Central memory CD4-positive, alpha-beta T cell (primary cell): ENCODE measurements at places on chromosomes 12 and 14.

DNA sequence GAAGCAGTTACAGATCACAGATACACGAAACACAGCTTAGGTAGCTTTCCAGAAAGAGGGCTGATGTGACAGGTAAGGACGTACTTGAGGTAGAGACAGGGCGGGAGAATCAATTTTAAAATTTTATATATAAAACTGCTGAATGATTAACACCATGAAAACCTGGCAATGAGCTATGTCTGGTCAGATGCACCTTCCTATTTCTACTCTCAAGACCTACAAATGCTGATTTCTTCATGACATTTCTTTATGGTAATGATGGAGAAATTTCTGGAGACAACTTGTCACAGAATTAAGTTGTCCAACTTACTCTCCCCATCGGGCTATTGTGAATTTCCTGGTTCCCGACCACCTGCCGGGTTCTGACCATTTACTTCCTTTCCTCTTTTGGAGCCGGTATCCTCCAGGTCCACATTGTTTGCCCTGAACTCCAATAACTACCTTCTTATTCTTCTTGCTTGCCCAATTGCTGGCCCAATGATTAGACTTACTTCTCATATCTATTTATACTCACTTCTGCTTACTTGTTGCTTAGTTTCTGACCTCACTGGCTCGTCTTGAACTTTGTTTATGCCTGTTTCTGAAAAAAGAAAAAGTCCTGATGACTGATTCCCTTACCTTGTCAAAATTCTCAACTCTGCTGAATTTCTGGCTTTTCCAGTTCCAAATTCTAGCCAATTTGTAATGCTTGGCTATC is 12.8 kb upstream of the ATP2B1 start:
- DNase-seq, result no peak

DNA sequence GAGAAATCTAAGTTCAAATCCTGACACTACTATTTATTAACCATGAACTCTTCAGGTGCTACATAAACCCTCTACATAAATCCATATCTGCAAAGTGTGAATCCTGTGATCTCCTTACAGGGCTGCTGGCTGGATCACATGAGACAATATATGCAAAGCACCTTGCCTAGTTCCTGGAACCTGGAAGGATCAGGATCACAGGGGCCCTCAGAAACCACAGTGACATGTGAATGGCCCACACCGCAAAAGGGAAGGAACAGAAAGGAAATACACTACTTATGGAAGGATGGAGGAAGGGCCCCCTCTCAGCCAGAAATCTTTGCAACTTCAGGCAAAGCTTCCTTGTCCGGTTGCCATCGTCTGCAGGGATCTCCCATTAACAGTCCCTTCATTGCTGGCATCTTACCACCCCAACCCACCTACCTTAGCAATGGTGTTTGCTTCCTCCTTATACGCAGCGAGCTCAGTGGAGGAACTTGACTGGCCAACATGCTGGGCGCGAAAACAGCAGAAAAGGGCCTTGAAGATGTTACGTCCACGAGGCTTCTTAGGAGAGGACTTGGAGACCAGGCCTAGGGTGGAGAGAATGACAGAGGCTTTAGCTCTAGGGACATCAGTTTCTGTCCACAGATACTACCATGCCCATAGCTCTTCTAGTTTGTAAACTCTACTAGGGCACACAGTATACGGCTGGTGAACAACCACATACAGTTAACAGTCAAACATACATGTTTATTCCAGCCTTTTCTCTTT is 10.7 kb upstream of the AVIL start:
- DNase-seq, result no peak

DNA sequence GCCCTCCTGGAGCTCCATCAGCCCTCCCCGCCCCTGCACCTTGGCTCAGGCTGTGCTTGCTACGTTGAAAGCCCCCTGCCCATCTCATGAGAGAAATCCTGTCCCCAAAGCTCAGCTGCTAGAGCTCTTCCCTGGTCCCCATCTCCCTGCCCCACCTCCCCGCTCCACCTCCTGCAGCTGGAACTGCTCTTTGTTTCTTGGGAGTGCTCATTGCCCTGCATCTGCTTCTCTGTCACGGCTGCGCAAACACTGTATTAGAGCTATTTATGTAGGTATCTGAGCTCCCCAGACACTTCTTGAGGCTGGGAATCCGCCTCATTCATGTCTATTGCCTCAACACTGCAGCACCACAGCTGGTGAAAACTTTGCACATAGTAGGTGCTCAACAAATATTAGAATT is 32.8 kb upstream of the PRIMA1 start:
- no peak for DNase-seq

DNA sequence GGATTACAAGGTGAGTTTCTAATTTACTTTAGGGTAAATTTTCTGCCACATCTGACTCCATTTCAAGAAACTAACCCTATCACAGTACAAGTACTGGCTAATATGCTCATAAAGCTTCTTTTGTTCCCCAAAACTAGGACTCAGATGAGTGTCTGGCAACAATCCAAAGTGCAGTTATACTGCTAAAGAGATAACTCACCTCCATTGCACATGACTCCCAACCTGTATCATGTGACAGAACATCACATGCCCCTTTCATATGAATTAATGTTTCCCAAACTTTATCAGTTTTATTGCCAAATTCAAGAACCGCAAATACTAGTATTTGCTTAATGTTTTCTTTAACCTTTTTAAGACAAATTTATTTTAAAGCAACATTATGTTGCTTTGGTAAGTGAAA is 3.9 kb upstream of the PPP1R12A start:
- DNase-seq, result no peak

- DNase-seq, result no peak
These were observed 24.6 kb downstream of the DIP2B start for GRCh38 chr12:50529345-50529744.

DNA sequence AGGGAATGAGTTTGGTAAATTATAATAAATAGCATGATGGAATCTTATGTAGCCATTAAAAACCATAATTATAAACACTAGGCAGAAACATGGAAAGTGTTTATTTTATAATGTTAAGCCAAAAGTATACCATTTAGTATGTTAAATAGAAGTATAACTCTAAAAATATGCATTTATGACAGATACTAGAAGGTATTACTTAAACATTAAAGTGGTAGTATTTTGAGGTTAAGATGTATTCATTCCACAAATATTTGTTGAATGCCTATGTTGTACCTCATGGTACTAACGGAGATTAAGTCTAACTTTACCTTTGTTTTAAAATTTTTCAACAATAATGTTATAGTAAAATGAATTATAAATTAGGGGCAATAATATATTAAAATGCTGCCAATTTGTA is 24.1 kb downstream of the TTC8 start:
- no peak for DNase-seq

GRCh38 chr12:49784756-49785409 is 43.3 kb downstream of the NCKAP5L start:
- no peak for DNase-seq

DNA sequence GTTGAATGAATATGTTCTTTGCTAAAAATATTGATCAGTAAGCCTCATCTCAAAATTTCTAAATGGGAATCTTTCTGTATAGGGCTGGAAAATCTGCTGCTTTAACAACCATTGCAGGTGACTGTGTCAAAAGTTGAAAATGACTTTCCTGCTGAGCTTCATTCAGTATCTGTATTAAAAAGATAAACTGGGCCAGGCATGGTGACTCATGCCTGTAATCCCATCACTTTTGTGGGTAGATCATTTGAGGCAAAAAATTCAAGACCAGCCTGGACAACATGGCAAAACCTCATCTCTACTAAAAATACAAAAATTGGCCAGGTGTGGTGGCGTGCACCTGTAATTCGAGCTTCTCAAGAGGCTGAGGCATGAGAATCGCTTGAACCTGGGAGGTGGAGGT is 213.7 kb upstream of the SYT10 start:
- DNase-seq, result no peak

DNA sequence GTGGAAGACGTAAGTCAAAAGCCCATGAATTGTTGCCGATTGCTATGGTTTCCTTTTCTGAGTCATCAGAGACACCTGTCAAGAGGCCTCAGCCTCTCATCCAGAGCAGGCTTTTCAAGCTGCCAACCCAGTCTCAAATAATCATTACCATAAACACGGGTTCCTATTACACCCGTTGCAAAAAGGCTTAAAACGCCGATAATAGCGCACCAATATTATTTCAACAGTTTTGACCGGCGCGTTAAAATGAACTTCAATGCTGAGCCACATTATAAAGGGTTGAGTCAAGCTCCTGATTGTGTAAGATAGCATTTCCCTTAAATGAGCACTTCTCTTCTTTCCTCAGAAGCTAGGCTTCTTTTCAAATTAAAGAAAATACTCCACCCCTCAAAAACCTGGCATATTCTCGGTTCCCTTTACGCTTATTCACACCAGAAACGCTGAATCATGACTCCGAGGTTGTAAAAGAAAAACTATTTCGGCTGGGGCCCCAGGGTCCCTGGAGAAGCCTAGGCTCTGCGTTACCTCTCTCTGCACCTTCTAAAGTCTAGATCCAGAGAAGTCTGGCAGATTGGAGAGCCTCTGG is 1.4 kb downstream of the TMTC1 start:
- DNase-seq, result no peak

- no peak for DNase-seq
These were observed 103.3 kb downstream of the BCAT1 start for GRCh38 chr12:24845615-24846014.

DNA sequence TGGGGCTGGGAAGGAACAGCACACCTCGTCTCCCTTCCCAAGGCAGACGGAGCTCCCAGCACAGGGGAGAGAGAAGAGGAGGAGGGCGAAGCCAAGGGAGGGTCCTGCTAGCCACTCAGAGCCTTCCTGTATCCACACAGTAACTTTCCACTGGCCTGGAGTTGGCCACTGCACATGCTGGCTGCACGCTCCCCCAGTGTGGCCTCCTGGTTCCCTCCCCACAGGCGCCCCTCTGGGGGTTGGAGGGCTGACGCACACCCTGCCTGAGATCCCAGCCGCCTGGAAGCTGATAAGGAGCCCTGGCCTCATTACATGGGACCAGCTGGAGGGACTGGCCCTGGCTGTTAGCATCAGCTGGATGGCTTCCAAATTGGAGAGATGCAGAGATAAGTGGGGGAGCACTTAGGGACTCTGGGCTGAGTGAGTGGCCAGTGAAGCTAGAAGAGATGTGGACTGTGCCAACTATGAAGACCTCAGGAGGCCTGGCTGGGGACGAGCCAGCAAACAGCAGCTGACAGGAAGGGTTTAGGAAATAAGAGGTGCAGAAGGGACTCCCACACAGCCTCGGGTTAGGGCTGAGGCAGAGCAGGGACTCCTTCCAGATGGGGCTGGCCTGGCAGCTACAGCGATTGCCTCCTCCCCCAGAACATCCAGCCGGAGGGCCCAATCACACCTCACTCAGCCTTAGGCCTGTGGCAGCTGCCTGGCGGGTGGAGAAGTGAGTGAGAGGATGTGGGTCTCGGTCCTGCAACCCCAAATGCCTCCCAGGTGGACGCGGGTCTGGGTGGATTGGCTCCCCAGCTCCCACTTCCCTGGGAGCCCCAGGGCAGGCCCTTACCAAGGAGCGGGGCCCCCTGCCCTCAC is 26.3 kb upstream of the BCDIN3D start:
- DNase-seq, result no peak

GRCh38 chr14:102427642-102428041 is 64.9 kb downstream of the TECPR2 start:
- no peak for DNase-seq

DNA sequence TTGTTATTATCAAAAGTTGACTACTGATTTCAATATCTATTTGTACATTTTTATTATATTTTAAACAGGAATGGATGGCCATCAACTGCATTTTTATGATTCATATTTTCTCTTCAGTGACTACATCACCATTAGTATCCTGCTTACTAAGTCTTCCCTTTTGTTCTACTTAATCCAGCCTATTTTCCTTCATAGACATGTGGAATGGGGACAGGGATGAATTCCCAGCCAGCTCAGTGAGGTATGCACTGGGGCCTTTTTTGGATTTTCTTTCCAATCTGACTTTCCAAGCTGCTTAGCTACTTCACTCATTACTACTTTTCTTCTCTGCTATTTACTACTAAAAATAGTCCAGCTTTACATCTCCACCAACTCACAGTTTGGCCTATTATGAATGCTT is 38.4 kb downstream of the AKAP6 start:
- no peak for DNase-seq

GRCh38 chr12:3420693-3421092 is 70.3 kb upstream of the PRMT8 start:
- no peak for DNase-seq

GRCh38 chr14:20179218-20179617 is 11.5 kb upstream of the OR11G2 start:
- DNase-seq, result no peak

DNA sequence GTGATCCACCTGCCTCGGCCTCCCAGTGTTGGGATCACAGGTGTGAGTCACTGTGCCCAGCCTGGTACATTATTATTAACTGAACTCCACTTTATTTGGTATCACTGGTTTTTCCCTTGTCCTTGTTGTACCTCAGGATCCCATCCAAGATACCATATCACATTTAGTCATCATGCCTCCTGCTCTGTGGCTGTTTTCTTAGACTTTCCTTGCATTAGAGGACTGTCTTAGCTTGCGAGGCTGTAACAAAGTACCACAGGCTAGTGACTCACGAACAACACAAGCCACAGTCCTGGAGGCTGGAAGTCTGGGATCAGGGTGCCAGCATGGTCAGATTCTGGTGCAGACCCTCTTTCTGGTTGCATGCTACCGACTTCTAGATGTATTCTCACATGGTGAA is 12.2 kb downstream of the KLC1 start:
- no peak for DNase-seq

DNA sequence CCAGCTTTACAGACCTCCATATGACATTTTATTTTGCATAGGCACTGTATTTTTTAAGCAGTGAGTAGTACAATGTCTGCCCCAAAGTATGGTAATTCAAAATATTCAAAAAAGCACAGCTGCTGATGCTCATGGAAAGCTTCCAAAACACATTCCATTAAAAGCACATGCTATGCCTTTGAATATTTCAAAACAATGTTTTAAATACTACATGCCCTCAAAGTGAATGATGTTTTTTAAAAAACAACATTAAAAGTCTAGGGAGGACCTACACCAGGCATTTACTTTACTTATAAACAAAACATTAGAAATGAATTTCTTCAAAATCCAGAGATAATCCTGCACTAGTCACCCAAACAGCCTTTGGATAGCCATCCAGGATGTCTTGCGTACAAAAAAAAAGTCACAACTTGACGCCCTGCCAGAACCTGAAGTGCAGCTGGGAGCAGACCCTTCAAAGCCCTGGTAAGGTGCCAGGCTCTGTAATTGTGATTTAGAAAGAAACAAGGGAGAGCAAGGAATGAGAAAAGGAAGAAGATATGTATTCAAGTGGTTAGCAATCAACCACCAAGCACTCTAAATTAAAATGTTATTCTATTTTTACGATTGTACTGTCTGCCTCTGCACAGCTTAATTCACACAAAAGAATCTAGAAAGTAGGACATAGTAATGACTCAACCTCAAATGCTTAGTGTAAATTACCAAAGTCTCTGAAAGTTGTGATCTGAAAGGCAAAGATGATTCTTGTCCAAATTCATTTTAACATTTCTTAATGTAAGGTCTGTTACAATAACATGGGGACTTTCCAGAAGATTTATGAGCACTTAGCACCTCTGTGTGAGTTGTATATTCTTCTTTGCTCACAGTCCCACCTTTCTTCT is 31.9 kb downstream of the CEP83 start:
- no peak for DNase-seq
